ENCODE measurements at places on chromosomes 16 and 17.

DNA sequence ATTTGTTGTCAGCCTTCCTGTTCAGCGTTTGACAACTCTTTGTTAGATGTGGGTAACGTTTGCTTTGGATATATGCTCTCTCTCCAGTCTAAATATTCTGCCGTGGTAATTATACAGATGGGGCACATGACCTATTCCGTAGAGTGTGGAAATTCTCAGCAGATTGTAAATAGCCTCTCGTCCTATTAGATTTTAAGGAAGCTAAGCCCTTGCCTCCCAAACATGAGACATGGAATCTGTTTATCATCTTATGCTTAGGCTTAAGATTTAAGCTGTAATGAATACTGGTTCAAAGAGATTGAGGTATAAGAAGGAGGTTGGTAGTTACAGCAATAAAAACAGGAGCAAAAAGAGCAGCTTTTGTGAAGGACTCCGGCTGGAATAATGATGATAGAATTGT lies 87.4 kb downstream of the RBFOX1 start:
- no peaks in the 10 kb centered on the region for H3K27me3 ChIP-seq
- H3K36me3 ChIP-seq, result no peaks in the 10 kb centered on the region
- DNase-seq, result no peak
- no peak overlapping the region for H3K4me3 ChIP-seq
- no peaks in the 10 kb centered on the region for H3K4me1 ChIP-seq

- no peaks in the 10 kb centered on the region for H3K27me3 ChIP-seq
- no peak for DNase-seq
- no peaks in the 10 kb centered on the region for H3K36me3 ChIP-seq
Observed at GRCh38 chr16:35868630-35869029, 2409.2 kb downstream of the TP53TG3F start.

- no peak overlapping the region for H3K27ac ChIP-seq
- DNase-seq, result peak; percentile 55
- peaks cover 4% of the 10 kb centered on the region for H3K4me1 ChIP-seq
- peak overlapping the region; percentile 29 for H3K4me3 ChIP-seq
Observed at GRCh38 chr17:7440113-7440833, 961 bp downstream of the FGF11 start.

DNA sequence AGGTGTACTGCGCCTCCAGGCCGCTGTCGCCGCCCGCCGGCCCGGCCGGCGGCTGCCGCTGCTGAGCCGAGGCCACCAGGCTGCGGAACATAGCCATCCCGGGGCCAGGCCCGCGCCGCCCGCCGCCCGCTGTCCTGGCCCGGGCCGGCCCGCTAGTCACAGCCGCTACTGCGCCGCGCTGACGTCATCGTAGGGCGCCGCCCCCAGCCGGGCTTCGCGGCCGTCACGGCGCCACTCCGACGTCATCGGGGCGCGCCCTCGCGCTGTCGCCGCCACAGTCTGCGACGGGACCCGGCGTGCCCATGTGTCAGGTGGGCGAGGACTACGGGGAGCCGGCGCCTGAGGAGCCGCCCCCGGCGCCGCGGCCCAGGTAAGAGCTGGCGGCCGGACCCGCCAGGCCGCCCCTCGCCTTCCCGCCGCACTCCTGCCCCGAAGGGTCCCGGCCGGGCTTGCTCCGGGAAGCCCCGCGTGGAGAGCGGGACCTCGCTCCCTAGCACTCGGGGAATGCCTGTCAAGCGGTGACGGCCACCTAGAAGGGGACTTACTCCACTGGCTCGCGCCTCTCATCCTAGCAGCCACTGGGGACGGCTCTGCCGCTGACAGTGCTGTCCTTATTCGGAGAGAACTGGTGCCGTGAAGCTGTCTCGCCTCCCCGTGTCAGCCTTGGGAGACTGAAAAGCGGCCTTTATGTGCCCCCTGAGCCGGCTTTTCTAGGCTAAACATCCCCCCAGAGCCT lies at the start of the genes CTU2 and RNF166:
Gene CTU2 (plus strand): TSS at position 275 of the 736 bp plus-strand sequence. CDS start 28 bp downstream, at position 303.
Gene RNF166 (minus strand): TSS at position 180 of the 736 bp plus-strand sequence. CDS start 83 bp downstream, at position 97.
- H3K36me3 ChIP-seq, result no peaks in the 10 kb centered on the region
- peak; percentile 80 for DNase-seq
- no peaks in the 10 kb centered on the region for H3K27me3 ChIP-seq
- peaks cover 26% of the 10 kb centered on the region for H3K4me1 ChIP-seq
- peak within 1 kb of the TSS; percentile 98 for H3K4me3 ChIP-seq

- H3K27me3 ChIP-seq, result no peaks in the 10 kb centered on the region
- H3K4me1 ChIP-seq, result peaks cover 59% of the 10 kb centered on the region
- no peak overlapping the region for H3K4me3 ChIP-seq
- H3K36me3 ChIP-seq, result peaks cover 8% of the 10 kb centered on the region
Observed at GRCh38 chr16:11108466-11108805, 147.6 kb downstream of the SOCS1 start.

DNA sequence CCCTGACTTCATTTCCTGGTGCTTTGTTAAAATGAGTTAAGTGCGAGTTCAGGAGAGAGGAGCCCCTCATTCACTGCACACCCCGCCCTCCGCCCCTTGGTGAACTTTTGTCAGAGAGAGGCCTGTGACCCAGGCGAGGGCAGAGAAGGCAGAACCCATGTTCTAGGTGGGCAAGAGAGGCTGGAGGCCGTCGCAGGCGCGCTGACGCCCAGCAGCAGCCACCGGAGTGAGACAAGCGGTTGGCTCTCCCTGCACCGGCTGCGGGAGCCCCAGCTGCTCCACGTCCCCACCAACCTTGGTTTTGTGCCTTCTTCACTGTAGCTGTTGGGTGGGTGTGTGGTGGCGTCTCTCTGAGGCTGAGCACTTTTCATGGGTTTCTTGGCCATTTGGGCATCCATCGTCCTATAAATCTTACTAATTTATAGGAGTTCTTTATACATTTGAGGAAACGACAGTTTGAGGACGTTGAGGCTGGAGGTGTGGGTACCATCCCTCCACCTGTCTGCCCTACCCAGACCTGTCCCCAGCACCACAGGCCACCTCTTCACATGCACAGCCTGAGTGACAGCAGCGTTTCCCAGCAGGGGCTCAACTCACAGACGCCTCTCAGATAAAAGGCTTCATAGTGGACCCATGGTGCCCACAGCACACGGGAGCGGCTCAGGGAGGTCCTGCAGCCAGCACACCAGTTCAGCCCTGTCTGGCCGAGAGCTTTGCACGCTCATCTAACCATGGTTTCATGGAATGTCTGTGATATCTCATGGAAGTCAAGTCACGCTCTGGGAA lies 45.2 kb upstream of the CBFA2T3 start:
- DNase-seq, result peak; percentile 41
- no peaks in the 10 kb centered on the region for H3K27me3 ChIP-seq
- H3K27ac ChIP-seq, result no peak overlapping the region
- H3K36me3 ChIP-seq, result no peaks in the 10 kb centered on the region
- H3K4me1 ChIP-seq, result no peaks in the 10 kb centered on the region
- H3K4me3 ChIP-seq, result no peak overlapping the region

- no peaks in the 10 kb centered on the region for H3K36me3 ChIP-seq
- DNase-seq, result no peak
- H3K4me3 ChIP-seq, result no peak overlapping the region
Observed at GRCh38 chr16:30567991-30568638, 3.4 kb downstream of the ZNF688 start.

DNA sequence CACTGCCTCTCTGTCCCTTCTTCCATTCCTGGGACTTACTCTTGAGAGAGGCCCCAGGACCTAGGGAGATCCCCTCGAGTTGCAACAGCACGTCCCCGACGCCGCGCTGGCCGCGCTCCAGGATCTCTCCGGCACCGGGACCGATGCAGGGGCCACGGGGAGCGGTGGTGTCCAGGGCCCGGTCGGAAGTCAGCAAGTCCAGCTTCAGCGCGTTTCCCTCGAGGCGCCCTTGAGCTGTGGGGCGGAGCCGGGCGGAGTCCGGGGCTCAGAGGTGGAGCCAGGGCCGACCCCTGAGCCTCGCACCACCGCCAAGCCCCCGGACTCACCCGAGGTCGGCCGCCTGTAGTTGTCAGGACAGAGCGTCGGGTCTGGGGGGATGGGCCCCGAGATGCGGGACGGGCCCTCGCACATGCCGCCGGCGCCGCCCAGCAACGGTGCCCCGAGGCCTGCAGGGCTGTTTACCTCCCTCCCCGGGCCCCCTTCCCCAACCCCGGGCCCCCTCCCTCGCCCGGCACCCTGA lies 458 bp downstream of the ENKD1 start:
- no peak for DNase-seq
- H3K27me3 ChIP-seq, result no peaks in the 10 kb centered on the region
- peaks cover 25% of the 10 kb centered on the region for H3K36me3 ChIP-seq
- peak overlapping the region; percentile 90 for H3K27ac ChIP-seq
- H3K4me1 ChIP-seq, result peaks cover 26% of the 10 kb centered on the region
